GM19239 (cell line): ENCODE measurements at places on chromosomes 2 and 18.

DNA sequence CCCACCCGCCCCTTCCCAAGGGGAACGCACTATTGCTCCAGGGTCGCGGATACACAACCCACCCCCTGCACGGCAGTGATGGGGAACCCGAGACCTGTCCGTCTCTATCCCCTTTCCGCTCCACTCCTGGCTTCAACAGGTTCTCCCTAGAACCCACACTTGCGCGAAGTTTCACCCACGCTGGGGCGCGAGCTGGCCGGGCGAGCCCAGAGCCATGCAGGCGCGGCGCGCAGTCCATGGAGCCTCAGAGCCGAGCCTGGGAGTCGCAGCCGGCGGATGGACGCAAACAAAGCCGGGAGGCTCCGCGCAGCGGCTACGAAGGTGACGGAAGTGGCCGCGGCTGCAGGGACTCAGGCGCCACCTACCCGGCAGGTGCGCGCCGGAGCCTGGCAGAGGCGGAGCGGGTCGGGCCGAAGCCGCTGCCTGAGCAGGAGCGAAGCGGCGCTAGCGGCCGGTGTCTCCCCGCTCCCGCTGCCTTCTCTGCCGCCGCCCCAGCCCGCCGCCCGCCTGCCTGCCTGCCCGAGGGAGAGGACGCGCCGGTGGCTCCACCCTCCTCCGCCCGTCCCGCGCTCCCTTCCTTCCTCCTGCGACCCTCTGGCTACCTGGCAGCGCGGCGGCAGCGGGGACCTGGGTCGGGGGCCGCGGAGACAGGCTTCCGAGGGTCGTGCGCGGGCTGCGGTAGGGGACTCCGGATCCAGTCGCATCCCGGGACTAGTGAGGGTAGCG, 14.0 kb downstream of the ALPG start:
- DNase-seq, result no peak

- no peak for DNase-seq
Observed at GRCh38 chr2:232342635-232343565, 35.7 kb upstream of the ALPP start.

- no peak for DNase-seq
Observed at GRCh38 chr2:69997015-69997830, 35.8 kb upstream of the ASPRV1 start.

DNA sequence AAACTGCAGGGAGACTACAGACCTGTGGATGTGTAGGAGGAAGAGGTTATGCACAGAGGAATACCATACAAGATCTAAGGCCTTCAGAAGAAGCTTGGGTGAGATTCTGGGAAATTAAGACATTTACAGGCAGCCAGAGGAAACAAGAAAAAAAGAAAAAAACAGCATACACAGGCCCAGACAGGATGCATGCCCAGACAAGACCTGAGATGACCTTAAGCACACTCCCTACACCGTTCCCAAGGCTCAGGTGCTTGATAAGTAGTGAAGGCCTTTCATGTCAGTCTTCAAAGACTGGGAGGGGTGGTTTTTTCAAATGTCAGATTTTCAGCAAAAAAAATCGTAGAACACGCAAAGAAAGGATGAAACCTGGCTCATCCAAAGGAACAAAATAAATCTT, 83.0 kb downstream of the CCDC138 start:
- no peak for DNase-seq

DNA sequence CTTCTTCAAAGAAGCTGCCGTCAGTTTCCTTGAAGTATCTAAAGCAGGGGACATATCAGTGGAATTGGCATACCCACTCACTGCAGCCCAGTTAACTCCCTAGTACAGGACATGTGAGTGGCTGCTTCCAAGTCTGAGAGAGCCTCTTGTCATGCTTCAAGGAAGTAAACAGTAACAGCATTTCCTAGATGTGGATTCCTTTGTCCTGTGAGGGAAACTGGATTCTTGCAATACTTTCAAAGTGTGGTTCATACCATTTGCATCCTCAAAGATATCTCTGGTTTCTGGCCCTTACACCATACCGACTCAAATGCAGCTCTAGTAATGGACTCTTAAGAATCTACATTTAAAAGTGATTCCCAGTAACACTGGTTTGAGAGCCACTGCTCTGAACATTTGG, 87.2 kb downstream of the ESCO1 start:
- DNase-seq, result no peak

- no peak for DNase-seq
Observed at GRCh38 chr18:9734189-9734588, 26.1 kb downstream of the RAB31 start.
